Kidney (tissue), 22 donors: ENCODE measurements at places on chromosomes 13 and 19. TPM values are rescaled to one million over a fixed set of nuclear protein-coding genes. Genes with fewer than 3 reads are reported as not detected.
A peak's percentile ranks its signal among the peaks of the same experiment; 100 is the strongest.

Gene ANKLE1
- total RNA-seq = 0.54 TPM

Gene LHB
- not detected for total RNA-seq

Gene CEACAM3
- total RNA-seq = 0.69 TPM

Gene TMEM221
- total RNA-seq = 0.13 TPM

Gene SHISA7
- not detected for total RNA-seq

Gene DAZAP1
- total RNA-seq = 98.5 TPM

Gene CEACAM7
- 0.16 TPM for total RNA-seq

- no peak for DNase-seq
- H3K4me1 ChIP-seq = no peaks in the 10 kb centered on the region
- no peaks in the 10 kb centered on the region for H3K27me3 ChIP-seq
- no peak overlapping the region for H3K4me3 ChIP-seq
- no peak overlapping the region for H3K27ac ChIP-seq
These were observed 7.1 kb upstream of the PDE4C start for GRCh38 chr19:18233224-18233825.

DNA sequence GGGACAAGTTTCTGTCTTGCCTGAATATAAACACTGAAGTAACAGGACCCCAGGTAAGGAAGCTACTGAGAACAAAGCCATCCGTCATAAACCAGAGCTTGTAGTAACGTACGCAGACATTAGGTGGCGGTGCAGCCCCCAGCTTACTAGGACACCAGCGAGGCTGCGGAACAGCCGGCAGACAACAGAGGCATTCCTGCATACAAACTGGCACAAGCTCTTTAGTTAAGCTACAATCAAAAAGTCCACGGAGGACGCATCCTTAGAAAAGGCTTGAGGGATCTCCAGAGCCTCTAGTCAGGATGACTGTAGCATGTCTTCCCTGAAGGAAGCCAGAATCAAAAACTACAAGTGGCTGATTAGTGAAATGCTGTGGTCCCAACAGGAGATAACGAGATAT lies 26.2 kb downstream of the ZNF160 start:
- H3K4me1 ChIP-seq = no peaks in the 10 kb centered on the region
- H3K4me3 ChIP-seq = no peak overlapping the region
- DNase-seq = peak; percentile 81
- H3K36me3 ChIP-seq = peaks cover 9% of the 10 kb centered on the region

- no peak for DNase-seq
- no peak overlapping the region for H3K27ac ChIP-seq
- no peaks in the 10 kb centered on the region for H3K36me3 ChIP-seq
- no peak overlapping the region for H3K4me3 ChIP-seq
- no peaks in the 10 kb centered on the region for H3K4me1 ChIP-seq
These were observed 68.3 kb downstream of the WTIP start for GRCh38 chr19:34549833-34550232.

DNA sequence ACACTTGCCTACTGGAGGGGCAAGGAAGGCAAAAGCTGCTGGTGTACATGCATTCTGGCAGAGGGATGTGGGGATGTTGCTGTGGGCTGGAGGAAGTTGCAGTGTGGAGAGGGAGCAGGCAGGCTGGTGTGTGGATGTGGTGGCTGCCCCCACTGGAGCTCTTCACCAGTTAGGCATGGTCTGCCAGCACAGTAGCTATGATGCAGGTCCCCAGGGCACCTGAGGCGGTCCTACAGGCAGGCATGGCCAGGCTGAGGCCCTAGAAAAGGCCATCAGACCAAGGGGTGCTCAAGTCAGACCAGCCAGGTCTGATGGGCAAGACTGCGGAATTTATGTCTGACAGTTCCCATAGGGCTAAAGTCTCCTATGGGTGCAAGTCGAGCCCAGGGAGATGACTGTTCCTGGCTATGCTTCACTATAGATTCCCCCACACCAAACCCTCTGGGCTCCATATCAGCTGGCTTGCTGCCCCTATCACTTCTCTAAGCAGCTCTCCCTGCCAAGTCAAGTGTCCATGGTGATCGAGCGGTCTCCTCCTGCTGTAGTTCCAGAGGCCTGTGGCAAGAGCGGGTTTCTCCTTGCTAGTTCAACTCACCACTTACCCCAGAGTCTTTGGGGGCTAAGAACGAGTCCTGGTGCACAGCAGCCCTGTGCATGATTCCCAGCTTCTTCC lies 473.1 kb downstream of the TDRD3 start:
- no peaks in the 10 kb centered on the region for H3K4me1 ChIP-seq
- H3K27ac ChIP-seq = no peak overlapping the region
- DNase-seq = no peak
- H3K36me3 ChIP-seq = no peaks in the 10 kb centered on the region
- H3K4me3 ChIP-seq = no peak overlapping the region

- no peaks in the 10 kb centered on the region for H3K4me1 ChIP-seq
- H3K36me3 ChIP-seq = no peaks in the 10 kb centered on the region
- H3K27ac ChIP-seq = no peak within 1 kb of the TSS
- H3K27me3 ChIP-seq = peaks cover 24% of the 10 kb centered on the region
- no peak within 1 kb of the TSS for H3K4me3 ChIP-seq
- peak; percentile 94 for DNase-seq
These were observed at the start of gene SLITRK1 for GRCh38 chr13:83881917-83882605. SLITRK1 (minus strand) TSS chr13:83882474; CDS start chr13:83881507, 967 bp downstream.

DNA sequence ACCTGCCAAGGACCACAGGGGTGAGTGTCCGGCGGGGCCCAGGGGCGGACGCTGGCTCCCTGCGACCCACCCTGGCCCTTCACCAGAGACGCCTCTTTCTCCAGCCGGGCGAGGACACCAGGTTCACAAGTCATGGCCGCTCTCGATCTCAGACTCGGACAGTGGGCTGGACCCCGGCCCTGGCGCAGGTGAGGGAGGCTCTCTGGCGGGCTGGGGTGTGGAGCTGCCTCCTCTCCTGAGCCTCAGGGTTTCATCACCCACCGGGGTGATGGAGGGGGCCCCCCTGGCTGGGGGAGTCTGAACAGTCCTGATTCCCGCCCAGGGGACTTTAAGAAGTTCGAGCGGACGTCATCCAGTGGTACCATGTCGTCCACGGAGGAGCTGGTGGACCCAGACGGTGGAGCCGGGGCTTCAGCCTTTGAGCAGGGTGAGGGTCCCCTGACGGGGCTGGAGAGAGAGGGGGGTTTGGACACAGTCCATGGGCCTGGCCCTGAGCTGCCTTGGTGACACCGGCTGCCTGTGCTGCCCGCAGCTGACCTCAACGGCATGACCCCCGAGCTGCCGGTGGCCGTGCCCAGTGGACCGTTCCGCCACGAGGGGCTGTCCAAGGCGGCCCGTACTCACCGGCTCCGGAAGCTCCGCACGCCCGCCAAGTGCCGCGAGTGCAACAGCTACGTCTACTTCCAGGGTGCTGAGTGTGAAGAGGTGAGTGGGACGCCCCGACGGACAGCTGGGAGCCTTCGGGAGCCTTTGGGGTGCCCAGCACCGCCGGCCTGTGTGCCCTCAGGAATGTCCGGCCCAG lies 13.6 kb downstream of the ARHGAP45 start:
- no peaks in the 10 kb centered on the region for H3K4me1 ChIP-seq
- H3K27ac ChIP-seq = no peak overlapping the region
- H3K27me3 ChIP-seq = no peaks in the 10 kb centered on the region
- no peaks in the 10 kb centered on the region for H3K36me3 ChIP-seq
- no peak for DNase-seq
- no peak overlapping the region for H3K4me3 ChIP-seq

GRCh38 chr13:72303941-72304746 lies 423.3 kb downstream of the MZT1 start:
- no peaks in the 10 kb centered on the region for H3K4me1 ChIP-seq
- no peaks in the 10 kb centered on the region for H3K27me3 ChIP-seq
- H3K27ac ChIP-seq = no peak overlapping the region
- H3K36me3 ChIP-seq = no peaks in the 10 kb centered on the region

- no peaks in the 10 kb centered on the region for H3K36me3 ChIP-seq
- no peaks in the 10 kb centered on the region for H3K27me3 ChIP-seq
- H3K27ac ChIP-seq = no peak within 1 kb of the TSS
- H3K4me3 ChIP-seq = peak within 1 kb of the TSS; percentile 41
- H3K4me1 ChIP-seq = no peaks in the 10 kb centered on the region
- DNase-seq = peak; percentile 10
These were observed at the start of gene ZNF728 for GRCh38 chr19:23002690-23003422. ZNF728 (minus strand) TSS chr19:23003176; CDS start chr19:23003030, 146 bp downstream.

GRCh38 chr13:21872795-21873194 lies 201.9 kb downstream of the FGF9 start:
- H3K4me3 ChIP-seq = no peak overlapping the region
- no peaks in the 10 kb centered on the region for H3K27me3 ChIP-seq
- no peaks in the 10 kb centered on the region for H3K36me3 ChIP-seq
- peaks cover 4% of the 10 kb centered on the region for H3K4me1 ChIP-seq

- peaks cover 12% of the 10 kb centered on the region for H3K27me3 ChIP-seq
- peak overlapping the region; percentile 34 for H3K27ac ChIP-seq
- peak; percentile 63 for DNase-seq
- no peak overlapping the region for H3K4me3 ChIP-seq
- H3K36me3 ChIP-seq = no peaks in the 10 kb centered on the region
These were observed 714 bp downstream of the PLPP2 start for GRCh38 chr19:290372-291005.

DNA sequence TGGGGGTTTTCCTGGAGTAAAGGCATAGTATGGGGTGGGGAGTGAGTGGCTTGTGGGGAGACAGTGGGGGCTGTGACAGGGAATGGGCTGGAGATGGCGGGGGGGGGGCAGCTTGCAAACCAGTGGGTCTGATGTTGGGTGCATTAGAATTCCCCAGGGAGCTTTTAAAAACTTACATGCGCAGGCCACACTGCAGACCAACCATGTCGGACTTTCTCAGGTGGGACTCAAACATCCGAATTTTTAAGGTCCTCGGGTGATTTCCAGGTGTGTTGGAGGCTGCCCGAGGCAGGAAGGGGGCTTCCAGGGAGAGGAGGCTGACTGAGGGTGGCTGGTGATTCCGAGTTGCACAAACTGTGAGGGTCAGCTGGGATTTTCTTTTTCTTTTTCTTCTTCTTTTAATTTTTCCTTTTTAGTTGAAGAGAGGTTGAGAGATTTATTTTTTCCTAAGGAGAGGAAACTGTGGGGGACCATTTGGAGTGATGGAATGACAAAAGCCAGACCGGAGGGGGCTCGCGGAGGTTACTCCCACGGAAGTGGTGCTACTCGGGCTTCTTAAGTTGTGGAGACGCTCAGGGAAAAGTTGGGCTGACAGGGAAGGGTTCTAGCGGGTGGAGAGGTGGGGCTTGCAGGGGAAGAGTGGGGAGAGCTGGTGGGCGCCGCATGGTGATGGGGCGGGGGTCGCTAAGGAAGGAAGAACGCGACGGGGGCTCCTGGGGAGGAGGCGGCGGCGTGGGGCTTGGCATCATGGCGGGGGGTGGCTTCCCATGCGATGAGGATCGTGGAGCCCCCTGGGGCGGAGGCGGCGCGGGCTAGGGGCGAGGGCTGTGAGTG lies 997 bp upstream of the CACNG8 start:
- no peak overlapping the region for H3K27ac ChIP-seq
- no peaks in the 10 kb centered on the region for H3K4me1 ChIP-seq
- no peaks in the 10 kb centered on the region for H3K36me3 ChIP-seq
- no peak for DNase-seq
- H3K4me3 ChIP-seq = no peak overlapping the region

DNA sequence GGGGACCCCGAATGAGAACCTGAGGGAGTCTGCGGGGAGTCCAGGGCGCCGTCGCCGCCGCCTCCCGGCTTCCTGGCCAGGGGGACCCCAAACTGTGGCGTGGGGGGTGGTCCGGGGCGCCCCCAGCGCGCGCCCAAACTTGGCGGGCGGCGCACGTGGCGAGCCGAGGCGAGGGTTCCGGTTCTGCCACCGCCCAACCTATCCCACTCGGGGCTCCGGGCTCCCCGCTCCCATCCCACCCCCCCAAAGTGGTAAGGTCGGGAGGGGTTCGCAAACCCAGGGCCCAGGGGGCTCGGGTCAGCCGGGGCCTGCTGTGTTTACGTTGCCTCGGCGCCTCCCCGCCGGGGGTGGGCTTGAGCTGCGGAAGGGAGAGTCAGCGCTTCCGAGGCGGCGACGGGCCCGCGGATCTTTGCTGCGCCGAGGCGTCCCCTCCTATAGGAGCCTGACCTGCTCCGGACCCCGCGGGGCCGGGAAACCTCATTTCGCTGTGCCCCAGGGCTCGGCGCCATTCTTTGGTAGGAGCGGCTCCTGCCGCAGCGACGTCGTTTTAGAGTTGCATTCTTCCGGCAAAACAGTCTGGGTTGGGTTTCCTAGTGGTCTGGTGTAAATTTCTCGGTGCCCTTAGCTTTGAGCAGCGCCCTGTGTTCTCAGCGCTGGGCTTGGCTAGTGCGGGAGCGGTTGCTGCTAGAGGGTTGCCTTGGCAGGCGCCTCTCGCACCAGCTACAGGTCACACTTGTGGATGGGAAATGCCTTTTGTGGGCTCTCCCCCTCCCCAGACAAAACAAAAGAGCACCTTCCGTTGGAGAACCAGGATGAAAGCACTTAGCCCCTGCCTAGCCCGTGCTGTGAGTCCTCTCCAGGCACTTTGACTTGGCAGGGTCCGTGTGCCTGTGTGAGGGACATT lies 1.2 kb downstream of the DAZAP1 start:
- H3K4me1 ChIP-seq = peaks cover 31% of the 10 kb centered on the region
- no peaks in the 10 kb centered on the region for H3K27me3 ChIP-seq
- peak; percentile 91 for DNase-seq

- H3K27ac ChIP-seq = no peak overlapping the region
- H3K27me3 ChIP-seq = no peaks in the 10 kb centered on the region
- no peaks in the 10 kb centered on the region for H3K36me3 ChIP-seq
- no peak overlapping the region for H3K4me3 ChIP-seq
- no peaks in the 10 kb centered on the region for H3K4me1 ChIP-seq
These were observed 61.6 kb upstream of the SERTM1 start for GRCh38 chr13:36612230-36612629.

DNA sequence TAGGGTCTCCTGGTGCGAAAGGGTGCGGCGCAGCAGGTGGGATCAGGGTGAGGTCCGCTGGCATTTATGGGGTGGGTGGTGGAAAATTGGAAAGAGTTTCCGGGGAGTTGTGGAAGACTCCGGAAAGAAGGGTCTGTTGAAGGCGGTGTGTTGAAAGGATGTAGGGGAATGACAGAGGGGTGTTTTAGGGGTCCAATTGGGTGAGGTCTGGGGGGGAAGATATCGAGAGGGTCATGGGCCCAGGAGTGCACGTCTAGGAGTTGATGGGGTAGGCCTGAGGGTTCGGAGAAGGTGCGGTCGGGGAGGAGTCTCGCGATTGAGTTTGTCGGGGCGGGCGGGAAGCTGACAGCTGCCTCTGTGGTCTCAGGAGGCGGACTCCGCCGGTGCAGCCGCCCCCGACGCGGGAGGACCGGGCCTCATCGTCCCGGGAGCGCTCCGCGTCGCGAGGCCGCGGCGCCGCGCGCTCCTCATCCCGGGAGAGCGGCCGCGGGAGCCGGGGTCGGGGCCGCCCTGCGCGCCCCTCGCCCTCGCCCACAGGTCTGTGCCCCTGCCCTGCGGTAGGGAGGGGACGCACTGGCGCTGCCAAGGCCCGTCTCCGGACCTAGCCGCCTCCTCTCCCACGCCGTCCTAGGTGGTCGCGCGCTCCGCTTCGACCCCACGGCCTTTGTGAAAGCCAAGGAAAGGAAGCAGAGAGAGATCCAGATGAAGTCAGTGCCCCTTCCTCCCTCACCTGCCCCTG lies 7.0 kb downstream of the PGLYRP1 start:
- no peak for DNase-seq
- no peaks in the 10 kb centered on the region for H3K4me1 ChIP-seq
- H3K4me3 ChIP-seq = peak overlapping the region; percentile 77
- H3K27ac ChIP-seq = no peak overlapping the region

GRCh38 chr13:78370231-78370630 lies 233.1 kb downstream of the POU4F1 start:
- no peaks in the 10 kb centered on the region for H3K27me3 ChIP-seq
- no peaks in the 10 kb centered on the region for H3K36me3 ChIP-seq
- H3K4me1 ChIP-seq = no peaks in the 10 kb centered on the region
- no peak overlapping the region for H3K4me3 ChIP-seq
- no peak for DNase-seq
